ENCODE measurements at places on chromosomes 7 and 10. TPM values are rescaled to one million over a fixed set of nuclear protein-coding genes. Genes with fewer than 3 reads are reported as not detected.

The SGCE gene
- 25.0 TPM for total RNA-seq

The CRYGN gene
- 1.0 TPM for total RNA-seq

The FFAR4 gene
- not detected for total RNA-seq

The PDK4 gene
- total RNA-seq, result 0.23 TPM

The ADK gene
- 39.8 TPM for total RNA-seq

The GPR26 gene
- total RNA-seq, result 0.09 TPM

The AQP1 gene
- total RNA-seq, result 0.17 TPM

The CYCS gene
- total RNA-seq, result 231 TPM

DNA sequence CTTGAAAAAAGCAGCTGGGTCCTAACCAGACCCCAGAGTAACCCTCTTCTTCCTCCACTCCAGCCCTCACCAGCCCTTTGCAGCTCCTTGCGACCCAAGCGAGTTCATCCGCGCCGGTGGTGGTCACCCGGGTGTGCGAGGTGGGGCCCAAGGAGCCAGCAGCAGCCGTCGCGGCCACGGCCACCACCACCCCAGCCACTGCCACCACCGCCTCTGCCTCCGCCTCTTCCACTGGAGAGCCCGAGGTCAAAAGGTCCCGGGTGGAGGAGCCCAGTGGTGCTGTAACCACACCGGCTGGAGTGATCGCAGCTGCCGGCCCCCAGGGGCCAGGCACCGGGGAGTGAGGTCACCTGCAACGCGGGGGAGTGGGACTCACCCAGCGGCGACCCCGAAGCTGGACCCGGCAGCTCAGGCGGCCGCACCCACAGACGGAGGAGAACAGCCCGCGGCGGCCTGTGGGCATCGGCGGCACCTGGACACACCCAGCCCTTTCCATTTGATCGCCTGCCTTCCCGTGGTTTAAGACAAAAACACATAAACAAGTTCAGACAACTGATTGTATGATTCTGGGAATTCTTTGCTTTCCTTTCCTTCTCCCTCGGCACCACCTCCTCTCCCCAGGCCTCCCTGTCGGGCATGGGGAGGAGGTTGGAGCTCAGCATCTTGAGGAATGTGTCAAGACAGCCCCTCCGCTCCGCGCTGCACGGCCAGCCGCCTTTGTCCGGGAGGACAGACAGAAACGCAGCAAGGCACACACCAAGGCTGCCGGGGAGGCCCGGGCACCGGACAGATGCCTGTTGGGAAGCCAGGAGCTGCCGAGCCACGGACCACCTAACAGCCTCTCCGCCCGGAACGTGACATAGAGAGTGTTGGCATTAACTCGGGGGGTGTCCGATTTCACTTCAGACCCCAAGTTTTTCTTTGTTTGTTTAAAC lies 13.0 kb upstream of the AP5Z1 start:
- no peak for DNase-seq
- no peaks in the 10 kb centered on the region for H3K27me3 ChIP-seq
- no peaks in the 10 kb centered on the region for H3K36me3 ChIP-seq
- H3K4me3 ChIP-seq, result no peak overlapping the region
- no peaks in the 10 kb centered on the region for H3K4me1 ChIP-seq

GRCh38 chr7:45185864-45186250 lies 28.3 kb downstream of the RAMP3 start:
- no peak for DNase-seq
- no peaks in the 10 kb centered on the region for H3K4me1 ChIP-seq
- no peaks in the 10 kb centered on the region for H3K27me3 ChIP-seq
- H3K36me3 ChIP-seq, result no peaks in the 10 kb centered on the region
- no peak overlapping the region for H3K4me3 ChIP-seq

- H3K36me3 ChIP-seq, result no peaks in the 10 kb centered on the region
- no peak overlapping the region for H3K27ac ChIP-seq
- H3K27me3 ChIP-seq, result no peaks in the 10 kb centered on the region
- no peak for DNase-seq
These were observed 15.2 kb upstream of the FGFR2 start for GRCh38 chr10:121613456-121613855.

- H3K27me3 ChIP-seq, result no peaks in the 10 kb centered on the region
- no peak overlapping the region for H3K27ac ChIP-seq
- H3K36me3 ChIP-seq, result peaks cover 2% of the 10 kb centered on the region
- DNase-seq, result no peak
- peaks cover 6% of the 10 kb centered on the region for H3K4me1 ChIP-seq
These were observed 27.3 kb downstream of the PFKP start for GRCh38 chr10:3094609-3095036.

- no peak overlapping the region for H3K27ac ChIP-seq
- no peaks in the 10 kb centered on the region for H3K27me3 ChIP-seq
- peaks cover 12% of the 10 kb centered on the region for H3K4me1 ChIP-seq
- H3K4me3 ChIP-seq, result no peak overlapping the region
These were observed 80.5 kb downstream of the ABCA13 start for GRCh38 chr7:48251766-48252165.

DNA sequence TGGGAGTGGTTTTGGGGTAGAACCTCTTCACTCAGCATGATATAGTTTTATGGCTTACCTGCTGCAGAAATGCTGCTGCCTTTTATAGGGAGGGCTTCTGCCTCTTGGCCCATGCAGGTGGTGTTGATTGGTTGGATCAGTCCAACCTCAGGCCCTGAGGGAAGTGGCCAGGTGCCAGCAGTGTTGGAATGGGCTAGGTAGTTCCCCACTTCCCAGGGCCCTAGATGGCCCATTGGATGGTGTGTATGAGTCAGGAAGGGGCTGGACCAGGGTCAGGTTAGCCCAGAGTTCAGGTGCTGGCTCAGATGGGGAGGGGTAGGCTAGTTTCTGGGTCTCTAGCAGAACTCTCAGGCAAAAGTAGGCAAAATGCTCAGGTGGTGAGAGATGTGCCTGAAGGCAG lies 455.5 kb downstream of the CCSER2 start:
- DNase-seq, result no peak
- no peaks in the 10 kb centered on the region for H3K4me1 ChIP-seq
- no peak overlapping the region for H3K4me3 ChIP-seq
- no peak overlapping the region for H3K27ac ChIP-seq

GRCh38 chr10:44028384-44029137 lies 356.3 kb downstream of the CXCL12 start:
- H3K27me3 ChIP-seq, result no peaks in the 10 kb centered on the region
- no peaks in the 10 kb centered on the region for H3K4me1 ChIP-seq
- no peak overlapping the region for H3K4me3 ChIP-seq
- H3K36me3 ChIP-seq, result no peaks in the 10 kb centered on the region
- DNase-seq, result peak; percentile 29
- no peak overlapping the region for H3K27ac ChIP-seq

GRCh38 chr10:122362621-122363020 lies 11.9 kb upstream of the PLEKHA1 start:
- H3K4me3 ChIP-seq, result no peak overlapping the region
- no peak overlapping the region for H3K27ac ChIP-seq
- no peak for DNase-seq
- no peaks in the 10 kb centered on the region for H3K4me1 ChIP-seq
- no peaks in the 10 kb centered on the region for H3K27me3 ChIP-seq

GRCh38 chr7:74029089-74029785 lies 1.3 kb downstream of the ELN start:
- H3K27ac ChIP-seq, result no peak overlapping the region
- no peaks in the 10 kb centered on the region for H3K27me3 ChIP-seq
- H3K4me3 ChIP-seq, result no peak overlapping the region
- no peak for DNase-seq

DNA sequence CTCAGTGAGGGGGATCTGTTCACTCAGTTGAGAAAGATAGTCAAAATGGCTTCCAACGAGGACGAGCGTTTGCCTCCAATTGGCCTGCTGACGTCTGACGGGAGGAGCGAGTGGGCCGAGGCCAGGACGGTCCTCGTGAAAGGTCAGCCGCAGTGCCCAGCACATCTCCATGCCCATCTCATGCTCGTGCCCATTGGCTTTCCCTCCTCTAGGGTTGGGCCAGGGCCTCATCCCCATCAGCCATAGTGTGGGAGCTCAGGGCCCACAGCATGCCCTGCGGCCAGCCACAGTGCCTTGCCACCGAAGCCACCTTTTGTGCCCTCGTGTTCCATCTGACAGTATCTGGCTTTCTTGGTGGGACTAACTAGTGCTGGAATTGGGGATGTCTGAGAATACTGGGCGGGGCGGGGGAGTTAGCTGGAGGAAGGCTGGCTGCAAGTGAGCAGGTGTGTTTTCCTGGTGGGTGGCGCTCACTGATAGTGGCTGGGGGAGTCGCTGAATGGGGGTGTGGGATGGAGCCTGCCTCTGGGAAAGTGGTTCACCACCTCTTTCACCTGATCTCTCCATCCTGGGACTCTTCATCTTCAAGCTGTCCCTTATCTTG lies 13.9 kb downstream of the CHAT start:
- DNase-seq, result no peak
- H3K4me1 ChIP-seq, result no peaks in the 10 kb centered on the region
- H3K27ac ChIP-seq, result no peak overlapping the region
- no peaks in the 10 kb centered on the region for H3K36me3 ChIP-seq
- no peaks in the 10 kb centered on the region for H3K27me3 ChIP-seq

- no peaks in the 10 kb centered on the region for H3K36me3 ChIP-seq
- no peak overlapping the region for H3K4me3 ChIP-seq
- H3K27me3 ChIP-seq, result no peaks in the 10 kb centered on the region
- peaks cover 14% of the 10 kb centered on the region for H3K4me1 ChIP-seq
- H3K27ac ChIP-seq, result no peak overlapping the region
- no peak for DNase-seq
These were observed 34.7 kb downstream of the TCF7L2 start for GRCh38 chr10:112984756-112985155.

DNA sequence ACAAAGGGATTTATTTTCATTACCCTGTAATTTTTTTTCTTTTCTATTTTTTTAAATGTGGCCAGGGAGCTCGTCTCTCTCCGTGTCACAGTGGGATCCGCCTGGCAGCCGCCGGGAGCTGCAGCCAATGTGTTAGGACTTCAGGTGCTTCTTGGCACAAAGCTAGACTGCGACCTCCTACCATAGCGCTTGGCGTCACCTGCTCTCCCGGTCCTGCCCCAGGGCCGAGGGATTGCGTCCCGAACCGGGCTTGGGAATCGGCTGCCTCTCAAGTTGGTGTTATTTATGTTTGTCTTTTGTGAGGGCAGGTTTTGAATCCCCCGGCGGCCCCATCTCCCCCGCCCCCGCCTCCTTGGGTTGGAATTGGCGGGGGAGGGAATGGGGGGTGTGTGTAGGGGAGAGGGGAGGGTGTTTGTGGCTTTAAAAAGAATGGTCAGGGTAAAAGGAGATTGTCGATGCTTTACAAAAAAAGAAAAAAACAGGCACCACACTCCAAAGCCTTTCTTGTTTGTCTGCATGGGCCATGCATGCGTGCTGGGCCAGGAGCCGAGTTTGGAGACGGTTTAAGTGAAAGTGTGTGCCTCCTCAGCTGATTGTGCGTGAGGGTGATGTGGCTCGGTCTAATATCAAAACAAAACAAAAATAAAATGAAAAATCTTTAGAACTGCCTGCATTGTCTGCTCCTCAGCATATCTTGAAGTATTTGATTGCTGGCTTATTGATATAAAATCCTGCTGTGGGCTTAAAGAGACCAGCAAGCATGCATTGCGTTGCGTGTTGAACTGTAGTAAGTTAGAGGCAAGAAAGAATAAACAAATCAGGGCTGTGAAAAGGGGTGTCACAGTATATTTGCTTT lies 1.2 kb downstream of the PPP1R9A start:
- H3K27ac ChIP-seq, result peak overlapping the region; percentile 81
- H3K4me3 ChIP-seq, result peak overlapping the region; percentile 68
- H3K4me1 ChIP-seq, result no peaks in the 10 kb centered on the region

DNA sequence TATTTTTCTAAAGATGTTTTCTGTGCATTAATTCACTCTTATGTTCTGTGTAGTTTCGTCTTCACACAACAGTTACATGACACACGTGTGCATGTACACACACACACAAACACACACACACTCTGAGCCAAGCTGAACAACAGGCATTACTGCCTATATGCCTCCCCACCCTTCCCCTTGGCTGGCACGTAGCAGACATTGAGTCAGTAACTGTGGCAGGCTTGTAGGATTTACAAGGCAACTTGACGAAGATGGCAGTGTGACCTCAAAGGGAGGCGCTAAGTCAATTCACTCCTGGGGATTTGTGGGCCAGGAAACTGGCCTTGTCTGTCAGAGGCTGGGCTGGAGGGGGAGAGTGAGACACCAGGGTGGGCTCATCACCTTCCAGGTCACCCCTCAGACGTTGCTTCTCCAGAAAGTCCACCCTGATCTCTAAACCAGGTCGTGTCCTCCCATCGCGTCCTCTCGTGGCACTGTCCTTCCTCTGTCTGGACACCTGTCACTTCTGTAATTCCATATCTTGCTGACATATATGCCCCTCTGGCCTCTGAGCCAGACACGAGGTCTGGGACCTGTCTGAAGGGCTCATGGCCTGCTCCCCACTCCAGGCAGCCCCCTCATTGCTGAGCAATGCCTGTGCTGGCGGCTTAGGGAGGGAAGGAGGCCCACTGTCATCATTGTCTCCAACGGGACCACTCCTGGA lies 41.1 kb upstream of the INPP5A start:
- no peak overlapping the region for H3K27ac ChIP-seq
- H3K4me1 ChIP-seq, result no peaks in the 10 kb centered on the region
- no peak for DNase-seq
- no peaks in the 10 kb centered on the region for H3K27me3 ChIP-seq
- no peaks in the 10 kb centered on the region for H3K36me3 ChIP-seq

- no peak overlapping the region for H3K4me3 ChIP-seq
- peaks cover 8% of the 10 kb centered on the region for H3K4me1 ChIP-seq
- no peaks in the 10 kb centered on the region for H3K36me3 ChIP-seq
- DNase-seq, result no peak
- no peak overlapping the region for H3K27ac ChIP-seq
These were observed 40.1 kb downstream of the KCNH2 start for GRCh38 chr7:150937848-150938561.

DNA sequence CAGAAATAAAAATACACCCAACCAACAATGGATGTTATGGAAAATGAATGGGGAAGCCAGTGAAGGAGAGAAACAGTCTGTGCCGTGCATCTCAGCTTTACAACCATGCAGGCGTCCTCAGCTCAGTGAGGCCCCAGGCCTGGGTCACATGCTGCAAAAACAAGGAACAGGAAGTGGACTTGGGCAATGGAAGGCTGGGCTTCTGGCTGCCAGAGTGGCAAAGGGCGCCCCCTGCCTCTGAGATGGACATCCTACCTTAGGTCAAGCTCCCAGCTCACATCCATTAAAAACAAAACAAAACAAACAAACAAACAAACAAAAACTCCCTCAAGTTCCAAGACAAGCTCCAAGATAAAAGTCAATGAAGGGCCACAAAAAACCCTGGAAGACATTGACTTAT lies 54.7 kb upstream of the AFAP1L2 start:
- no peak overlapping the region for H3K27ac ChIP-seq
- H3K27me3 ChIP-seq, result no peaks in the 10 kb centered on the region

- no peak for DNase-seq
- peaks cover 13% of the 10 kb centered on the region for H3K4me1 ChIP-seq
- no peak overlapping the region for H3K4me3 ChIP-seq
- H3K36me3 ChIP-seq, result no peaks in the 10 kb centered on the region
- H3K27ac ChIP-seq, result no peak overlapping the region
These were observed 546.8 kb upstream of the FOXK1 start for GRCh38 chr7:4135301-4135700.

GRCh38 chr10:62054830-62055229 lies 153.3 kb downstream of the ARID5B start:
- no peaks in the 10 kb centered on the region for H3K27me3 ChIP-seq
- no peaks in the 10 kb centered on the region for H3K36me3 ChIP-seq
- H3K27ac ChIP-seq, result no peak overlapping the region
- peaks cover 5% of the 10 kb centered on the region for H3K4me1 ChIP-seq

Measured in H1 (cell line).